HS-5 (cell line): ENCODE measurements at places on chromosomes 1 and 21.

- DNase-seq = peak; percentile 10
These were observed 84.8 kb downstream of the CD58 start for GRCh38 chr1:116485976-116486375.

DNA sequence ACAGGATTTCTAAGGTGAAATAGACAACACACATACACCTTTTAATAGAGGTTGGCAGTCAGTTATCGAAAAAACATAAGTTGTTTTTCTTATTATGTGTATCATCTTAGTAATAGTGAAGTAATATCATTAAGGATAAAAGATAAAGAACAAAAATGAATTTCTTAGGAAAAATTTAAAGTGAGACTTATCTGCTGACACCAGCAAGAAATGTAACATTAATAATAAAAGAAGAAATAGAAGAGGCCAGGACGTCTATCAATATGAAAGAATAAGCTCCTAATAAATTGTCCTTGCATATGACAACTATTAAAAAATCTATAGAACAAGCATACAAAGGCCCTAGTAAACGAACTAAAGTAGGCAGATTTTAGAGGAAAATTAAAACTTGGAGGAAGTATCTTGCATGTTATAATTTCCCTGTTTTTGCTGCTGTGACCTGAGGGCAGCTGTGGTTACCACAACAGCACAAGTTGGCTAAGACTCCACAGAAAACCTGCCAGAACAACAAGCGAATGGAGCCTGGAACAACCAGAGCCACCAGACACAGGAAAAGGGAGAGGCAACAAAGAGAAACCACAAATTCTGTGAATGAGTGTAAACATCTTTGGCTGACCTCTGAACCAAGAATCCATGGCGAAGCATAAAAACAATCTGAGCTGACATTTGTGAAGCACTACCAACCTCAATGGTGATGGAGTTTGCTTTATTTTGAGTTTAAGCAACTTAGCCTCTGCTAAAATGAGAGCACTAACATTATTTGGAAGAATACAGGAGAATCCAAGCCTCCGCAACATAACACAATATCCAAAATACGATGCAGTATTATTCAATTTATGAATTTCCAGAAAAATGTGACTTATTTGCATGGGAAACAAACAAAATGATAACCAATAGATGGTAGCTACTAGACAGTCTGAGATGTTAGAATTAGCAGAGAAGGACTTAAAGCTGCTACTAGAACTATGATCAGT is 207.5 kb downstream of the KCNT2 start:
- DNase-seq = no peak

GRCh38 chr1:78045926-78046778 is at the start of gene GIPC2:
Gene GIPC2, plus strand, starts transcription at chr1:78045966. Its CDS starts 129 bp downstream, at chr1:78046095.
- no peak for DNase-seq

DNA sequence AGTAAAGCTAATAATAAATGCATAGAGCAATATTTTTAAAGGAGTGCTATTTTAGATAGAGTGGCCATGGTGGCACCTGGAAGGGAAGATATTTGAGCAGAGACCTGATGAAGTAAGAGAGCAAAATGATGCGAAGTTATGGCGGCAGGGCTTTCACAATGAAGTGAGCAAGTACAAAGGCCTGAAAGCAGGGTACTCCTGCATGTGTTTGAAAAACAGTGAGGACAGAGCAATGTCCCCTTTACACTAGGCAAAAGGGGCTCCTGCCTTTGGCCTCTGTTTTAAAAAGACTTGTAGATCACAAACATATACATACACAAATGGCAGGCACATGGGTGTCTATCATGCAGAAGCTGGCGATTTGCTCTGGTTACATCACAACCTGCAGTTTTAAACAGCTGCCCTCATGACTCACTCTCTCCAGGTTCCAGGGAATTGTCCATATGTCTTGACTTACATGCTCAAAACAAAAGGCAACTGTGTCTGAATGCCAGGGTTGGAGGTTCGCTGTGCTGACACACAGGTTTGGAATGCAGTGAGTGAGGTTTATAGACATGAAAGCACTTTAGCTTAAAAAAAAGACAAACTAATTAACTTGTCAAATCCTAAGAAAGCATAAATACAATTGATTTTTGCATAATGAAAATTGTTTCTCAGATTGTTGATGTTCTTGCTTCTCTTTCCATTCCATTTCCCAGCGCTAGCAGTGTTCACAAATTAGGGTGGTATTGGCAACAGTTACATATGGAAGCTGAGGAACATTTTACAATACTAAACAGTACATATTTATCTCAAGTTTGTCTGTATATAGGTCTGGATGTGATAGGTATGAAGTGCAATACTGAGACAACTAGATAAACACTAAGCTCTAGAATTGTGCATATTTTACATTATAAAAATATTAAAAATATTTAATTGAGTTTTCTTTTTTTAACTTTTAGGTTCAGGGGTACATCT is 313.9 kb downstream of the BARHL2 start:
- DNase-seq = peak; percentile 99

- DNase-seq = no peak
These were observed 59.3 kb downstream of the RIMS3 start for GRCh38 chr1:40606194-40606593.

GRCh38 chr21:39319251-39319756 is 5.9 kb upstream of the BRWD1 start:
- no peak for DNase-seq

GRCh38 chr1:174841747-174842146 is 158.0 kb upstream of the CACYBP start:
- DNase-seq = no peak

- DNase-seq = no peak
These were observed 1.2 kb downstream of the HJV start for GRCh38 chr1:146020058-146021049.

GRCh38 chr1:230145953-230146476 is 79.0 kb downstream of the GALNT2 start:
- DNase-seq = no peak

GRCh38 chr1:22064751-22065402 is 12.4 kb downstream of the CDC42 start:
- DNase-seq = no peak

DNA sequence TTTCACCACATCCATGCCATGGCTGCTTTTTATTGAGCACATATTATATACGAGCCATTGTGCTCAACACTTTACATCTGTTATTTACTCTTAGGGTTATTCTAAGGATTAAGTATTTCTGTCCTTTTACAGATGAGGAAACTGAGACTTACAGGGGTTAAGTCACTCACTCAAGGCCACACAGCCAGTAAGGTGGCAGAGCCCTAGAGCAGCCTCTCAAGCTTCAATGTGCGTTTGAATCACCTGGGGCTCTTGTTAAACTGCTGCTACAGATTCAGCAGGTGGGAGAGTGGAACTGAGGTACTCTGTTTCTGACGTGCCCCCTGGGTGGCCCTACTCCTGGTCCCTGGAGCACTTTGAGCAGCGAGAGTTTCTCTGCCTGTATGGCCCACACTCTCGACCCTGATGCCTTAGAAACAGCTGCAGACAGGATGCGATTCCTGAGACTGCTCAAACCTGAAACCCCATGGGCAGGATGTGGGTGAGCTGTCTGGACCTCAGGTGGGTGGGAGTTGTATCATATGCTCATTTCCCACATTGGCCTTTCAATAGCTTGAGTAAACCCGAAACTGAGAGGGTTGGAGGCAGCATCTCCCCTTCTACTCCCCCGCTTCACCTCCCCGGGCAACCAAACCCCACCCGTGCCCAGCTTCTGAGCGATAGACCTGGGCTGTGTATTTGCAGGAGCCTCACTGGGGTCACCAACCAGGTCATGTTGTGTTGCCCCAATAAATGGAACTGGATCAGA is 59.3 kb downstream of the MAN1C1 start:
- DNase-seq = no peak

- no peak for DNase-seq
These were observed 237.6 kb downstream of the NTNG1 start for GRCh38 chr1:107378426-107378825.

DNA sequence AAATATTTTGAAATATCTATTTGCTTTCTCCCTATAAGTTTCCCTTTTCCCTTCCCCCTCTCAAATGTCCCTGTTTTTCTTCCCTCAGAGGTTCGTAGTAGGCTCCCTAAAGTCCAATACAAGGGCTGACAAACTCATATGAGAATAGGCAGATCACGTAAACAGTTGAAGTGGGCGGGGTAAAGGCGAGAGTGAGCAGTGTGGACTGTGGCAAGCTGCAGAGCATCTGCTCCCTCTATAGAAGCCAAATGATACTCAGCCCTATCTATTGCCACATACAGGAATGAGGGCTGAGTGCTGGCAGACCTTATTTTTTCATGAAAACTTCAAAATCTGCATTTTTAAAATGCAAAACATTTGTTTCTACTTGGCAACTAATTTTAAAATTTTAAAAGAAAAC is 26.3 kb downstream of the PRDX6 start:
- no peak for DNase-seq

- DNase-seq = no peak
These were observed 29.6 kb downstream of the ACOT11 start for GRCh38 chr1:54577612-54578011.

DNA sequence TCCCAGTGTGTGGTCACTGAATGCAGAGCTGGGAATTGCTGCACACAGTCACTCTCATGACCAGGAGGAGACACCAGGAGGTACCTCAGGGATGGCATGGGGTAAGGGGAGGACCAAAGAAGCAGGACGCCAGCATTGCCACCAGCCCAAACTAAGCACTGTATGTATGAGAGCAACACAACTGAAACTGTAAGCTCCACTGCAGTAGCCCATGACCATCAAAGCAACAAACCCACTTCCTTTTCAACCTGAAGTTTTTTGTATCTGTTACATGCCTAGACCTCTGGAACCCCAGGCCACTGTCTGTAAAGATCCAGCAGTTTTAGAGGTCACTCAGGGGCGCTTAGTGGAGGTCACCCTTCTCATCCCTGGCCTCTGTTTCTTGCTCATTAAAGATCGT is 164.3 kb downstream of the SETD4 start:
- DNase-seq = no peak

DNA sequence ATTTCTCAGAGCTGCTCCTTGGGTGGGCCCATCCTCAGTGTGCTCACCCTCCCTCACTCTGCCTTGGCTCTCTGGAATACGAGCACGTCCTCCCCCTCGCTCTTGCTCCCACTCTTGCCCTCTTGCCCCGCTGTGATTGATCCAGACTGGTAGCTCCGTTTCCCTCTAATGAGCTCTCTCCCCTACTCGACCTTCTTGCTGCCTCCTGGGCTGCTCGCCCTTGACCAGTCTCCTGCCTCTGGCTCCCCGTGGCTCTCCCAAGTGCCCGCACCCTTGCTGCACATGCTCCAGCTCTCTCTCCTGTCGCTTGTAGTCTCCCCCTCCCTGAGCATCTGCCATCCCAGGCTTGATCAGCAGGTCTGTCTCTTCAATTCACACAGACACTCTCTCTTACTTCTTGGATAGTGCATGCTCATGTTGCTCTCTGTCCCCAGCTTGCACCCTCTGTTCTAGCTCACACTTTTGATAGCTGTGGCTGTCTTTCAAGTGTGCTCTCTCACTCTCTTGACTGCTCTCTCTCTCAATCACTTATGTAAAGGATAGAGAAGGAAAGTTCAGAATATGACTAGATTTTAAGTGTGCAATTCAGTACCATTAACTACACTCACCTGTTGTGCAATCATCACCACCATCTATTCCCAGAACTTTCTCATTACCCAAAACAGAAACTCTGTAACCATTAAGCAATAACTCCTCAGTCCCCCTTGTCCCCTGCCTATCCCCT is 51.1 kb downstream of the PHC2 start:
- DNase-seq = no peak

GRCh38 chr1:107599220-107599619 is 365.8 kb downstream of the VAV3 start:
- no peak for DNase-seq

DNA sequence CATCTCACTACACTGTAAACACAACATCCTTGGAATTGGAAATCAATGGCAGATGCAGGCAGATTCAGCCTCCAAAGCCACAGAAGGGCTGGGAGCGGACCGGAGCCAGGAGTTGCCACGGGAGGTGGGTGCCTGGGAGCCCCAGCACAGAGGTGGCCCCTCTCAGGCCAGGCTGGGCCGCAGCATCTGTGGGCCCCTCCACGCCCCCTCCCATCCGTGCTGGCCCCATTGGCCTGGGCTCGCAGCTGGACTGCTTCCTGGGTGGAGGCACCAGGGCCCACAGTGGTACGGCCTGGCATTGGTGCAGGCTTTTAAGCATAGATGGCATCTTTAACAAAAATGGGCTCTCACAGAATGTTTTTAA is 64.2 kb downstream of the SLX9 start:
- no peak for DNase-seq

GRCh38 chr1:21763236-21763635 is 19.7 kb downstream of the USP48 start:
- DNase-seq = no peak

DNA sequence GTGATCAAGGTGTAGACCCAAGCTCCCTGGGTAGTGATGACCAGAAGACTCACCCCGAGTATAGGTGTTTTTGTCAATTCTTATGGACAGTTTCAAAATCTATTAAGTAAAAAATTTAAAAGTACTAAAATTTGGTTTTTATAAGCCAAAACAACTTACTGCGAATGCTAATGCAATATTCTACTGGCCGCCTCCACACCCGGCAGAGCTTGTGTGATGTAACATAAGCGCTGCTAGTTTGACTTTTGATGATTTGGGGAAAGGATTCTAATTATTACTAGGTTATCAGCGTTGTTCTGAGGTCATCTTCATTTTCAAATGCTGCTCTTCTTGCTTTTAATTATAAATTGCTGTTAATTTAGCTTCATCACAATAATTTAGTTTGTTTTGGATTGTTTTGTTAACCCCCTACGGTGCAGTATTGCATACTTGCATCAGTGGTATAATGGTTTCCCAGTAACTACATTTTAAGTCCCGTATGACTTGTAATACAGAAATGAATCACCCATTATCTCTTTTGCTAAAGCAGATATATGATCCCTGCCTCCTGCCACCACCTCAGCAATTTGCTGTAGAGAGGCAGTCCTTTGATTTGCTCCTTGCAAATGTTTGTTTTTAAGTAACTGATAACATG is 178.0 kb downstream of the SDCCAG8 start:
- DNase-seq = no peak

GRCh38 chr1:112296908-112297307 is 99.1 kb upstream of the CTTNBP2NL start:
- DNase-seq = no peak

- no peak for DNase-seq
These were observed 88.8 kb downstream of the LAMC2 start for GRCh38 chr1:183274836-183275235.

DNA sequence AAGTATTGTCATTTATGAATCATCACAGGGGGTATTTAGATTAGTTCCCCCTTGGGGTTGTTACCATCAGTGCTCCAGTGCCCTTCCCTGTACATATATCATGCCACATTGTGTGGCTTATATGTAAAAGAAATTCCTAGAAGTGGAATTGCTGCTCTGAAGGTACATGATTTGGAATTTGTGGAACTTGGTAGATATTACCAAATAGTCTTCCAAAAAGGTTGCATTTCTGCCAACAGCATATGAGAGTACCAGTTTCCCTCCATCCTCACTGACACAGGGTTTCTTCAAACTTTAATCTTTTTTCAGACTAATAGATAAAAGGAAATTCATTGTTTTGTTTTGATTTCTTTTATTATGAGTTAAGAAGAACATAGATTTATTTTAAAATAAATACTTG is 41.3 kb downstream of the AKNAD1 start:
- no peak for DNase-seq

- DNase-seq = no peak
These were observed 63.7 kb downstream of the SCCPDH start for GRCh38 chr1:246787781-246788513.
